ENCODE measurements at places on chromosomes 16 and 17. TPM values are rescaled to one million over a fixed set of nuclear protein-coding genes. Genes with fewer than 3 reads are reported as not detected.

DNA sequence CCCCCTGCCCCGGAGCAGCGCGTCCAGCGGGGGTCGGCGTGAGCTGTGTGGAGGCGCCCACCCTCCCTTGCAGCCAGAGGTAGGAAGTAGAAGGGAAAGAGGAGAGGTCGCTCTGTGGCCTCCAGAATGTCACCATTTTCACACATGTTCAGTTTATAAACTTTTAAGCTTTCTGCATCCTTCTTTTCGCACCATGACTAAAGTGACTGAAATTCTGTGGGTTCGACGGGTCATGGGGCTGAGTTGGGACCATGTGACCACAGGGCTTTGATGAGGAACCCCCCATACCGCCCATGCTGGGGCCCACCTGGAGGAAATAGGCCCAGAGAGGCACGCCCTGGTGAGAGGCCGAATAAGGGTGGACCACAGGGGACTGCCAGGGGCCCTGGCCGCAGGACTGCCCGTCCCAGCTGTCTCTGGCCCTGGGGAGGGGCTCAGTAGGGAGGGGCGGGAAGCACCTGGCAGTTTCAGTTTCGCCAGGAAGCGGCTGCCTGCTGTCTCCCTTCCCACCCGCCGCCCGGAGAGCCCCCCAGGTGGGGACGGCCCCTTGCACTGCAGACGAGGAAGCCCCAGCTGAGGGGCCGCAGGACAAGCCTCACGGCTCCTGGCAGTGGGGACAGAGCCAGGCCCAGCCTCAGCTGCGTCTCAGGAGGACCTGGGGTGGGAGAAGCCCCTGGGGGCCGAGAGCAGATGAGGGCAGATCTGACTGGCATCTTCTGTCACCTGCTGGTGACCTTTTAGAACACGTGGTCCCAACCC lies 9.0 kb downstream of the CBFA2T3 start:
- no peak for DNase-seq

DNA sequence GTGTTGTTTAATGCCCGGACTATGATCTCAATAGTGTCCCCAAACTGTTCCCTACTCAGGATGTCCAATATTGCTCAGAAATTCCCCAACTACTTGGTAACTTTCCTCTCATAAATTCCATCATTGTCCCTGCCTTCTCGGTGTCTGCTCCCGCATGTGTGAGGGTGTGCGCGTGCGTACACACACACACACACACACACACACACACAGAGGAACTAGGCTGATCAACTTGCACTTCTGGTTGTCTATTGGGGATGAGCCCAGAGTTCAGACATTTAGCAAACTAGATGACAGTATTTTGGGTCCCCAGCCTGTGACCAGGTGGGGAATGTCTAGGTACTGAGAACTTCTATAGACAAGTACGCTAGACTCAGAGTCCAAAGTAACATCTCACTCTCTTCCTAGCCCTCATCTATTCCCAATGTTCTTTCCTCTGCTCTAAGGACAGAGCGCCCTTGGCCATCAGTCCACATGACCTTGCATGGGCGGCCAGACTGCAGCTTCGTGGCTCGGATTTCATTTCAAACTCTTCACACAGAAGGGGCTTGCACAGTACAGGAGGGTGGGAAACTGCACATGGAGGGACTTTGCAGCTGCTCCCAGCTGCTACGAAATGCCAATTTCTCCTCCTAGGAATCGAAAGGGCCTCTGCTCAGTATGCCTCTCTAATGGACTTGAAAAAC lies 5.3 kb downstream of the HS3ST3A1 start:
- DNase-seq: no peak

GRCh38 chr17:32283745-32284201 lies 18.1 kb downstream of the RHBDL3 start:
- DNase-seq: no peak

Gene RNF43
- polyA plus RNA-seq: 36.9 TPM

Gene EFCAB13
- 7.5 TPM for polyA plus RNA-seq

DNA sequence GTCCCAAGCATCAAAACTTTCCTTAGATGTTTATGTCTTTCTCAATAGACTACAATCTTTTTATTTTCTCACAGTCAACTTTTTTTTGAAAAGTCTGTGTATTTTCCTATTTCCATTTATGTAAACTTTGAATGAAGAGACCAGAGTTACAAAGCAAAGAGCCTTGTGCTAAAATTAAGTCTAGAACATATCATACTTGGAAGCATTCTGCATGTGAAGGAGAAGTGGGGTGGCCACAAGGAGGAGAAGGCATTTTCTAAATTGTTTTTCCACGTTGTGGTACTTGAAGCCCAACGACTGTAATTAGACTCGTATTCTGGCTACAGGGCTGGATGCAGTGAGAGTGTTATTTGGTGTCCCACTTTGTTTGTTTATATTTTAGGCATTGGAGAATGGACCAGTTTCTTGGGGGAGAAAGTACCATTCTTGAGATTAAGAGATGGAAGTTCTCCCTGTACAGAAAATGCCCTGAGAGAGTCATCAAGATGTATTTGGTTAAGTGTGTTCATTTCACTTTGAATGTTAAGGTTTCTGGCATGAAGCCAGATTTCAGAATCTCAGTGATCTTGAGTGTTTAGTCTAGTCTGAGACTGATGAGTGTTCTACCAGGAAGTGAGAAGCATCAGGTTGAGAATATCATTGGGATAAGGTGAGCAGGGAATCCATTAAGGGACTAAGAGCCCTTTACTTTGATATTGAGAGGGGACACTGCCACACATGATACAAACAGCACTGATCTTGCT lies 71.6 kb downstream of the MAP2K6 start:
- no peak for DNase-seq

DNA sequence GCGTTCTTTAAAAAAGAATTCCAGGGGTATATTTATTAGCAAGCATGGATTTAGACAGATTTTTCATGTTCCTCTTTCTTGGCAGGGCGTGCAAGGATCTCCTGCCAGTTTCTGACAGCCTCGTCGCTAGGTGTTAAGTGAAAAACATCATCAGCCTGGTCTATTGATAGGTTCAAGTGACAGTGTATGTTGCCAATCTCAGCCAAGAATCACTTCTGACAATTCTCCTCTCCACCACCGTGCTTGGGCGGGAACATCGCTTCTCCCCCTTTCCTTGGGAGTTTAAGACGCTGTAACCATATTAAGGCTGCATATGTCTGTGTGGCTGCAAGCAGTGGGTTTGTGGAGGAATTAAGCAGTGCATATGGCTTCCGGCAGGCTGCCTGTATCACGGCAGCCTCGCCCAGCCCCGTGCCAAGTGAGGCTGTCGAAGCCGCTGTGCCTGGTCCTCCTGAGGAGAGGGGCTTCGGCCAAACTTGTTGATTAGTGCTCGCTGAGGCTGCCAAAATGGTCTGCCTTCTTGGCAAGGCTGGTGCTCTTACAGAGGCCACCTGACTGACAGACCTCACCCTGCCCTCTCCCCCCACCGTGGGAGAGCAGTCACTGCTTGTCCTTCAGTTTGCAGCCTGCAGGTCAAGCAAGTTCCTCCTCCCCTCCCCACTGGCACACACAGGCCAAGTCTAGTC lies 132.2 kb upstream of the MPHOSPH6 start:
- DNase-seq: no peak

DNA sequence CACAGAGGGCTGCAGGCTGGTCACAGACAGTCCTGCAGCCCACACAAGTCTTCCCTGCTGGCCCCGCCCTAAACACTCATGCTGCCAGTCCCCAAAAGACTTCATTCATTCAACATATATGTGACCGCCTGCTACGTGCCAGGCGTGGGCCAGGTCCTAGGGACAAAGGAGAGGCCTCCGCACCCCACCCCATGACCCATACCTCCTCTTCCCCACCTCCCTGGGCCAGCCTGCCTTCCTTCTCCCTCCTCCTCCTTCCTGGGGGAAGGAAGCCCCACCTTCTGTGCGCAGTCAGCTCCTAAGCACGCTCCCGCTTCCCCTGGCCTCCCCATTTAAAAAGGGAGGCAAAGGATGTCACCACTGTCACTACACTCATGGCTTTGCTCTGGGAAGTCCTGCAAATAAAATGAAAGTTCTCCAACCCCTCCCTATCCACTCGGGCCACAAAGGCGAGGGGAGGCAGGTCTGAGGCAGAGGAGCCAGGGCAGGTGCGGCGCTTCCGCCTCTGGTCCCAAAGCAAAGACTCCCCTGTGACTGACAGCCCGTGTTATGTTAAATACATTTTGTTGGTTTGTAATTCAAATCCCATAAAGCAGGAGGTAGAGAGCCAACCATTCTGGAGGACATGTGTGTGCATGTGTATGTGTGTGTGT lies 9.0 kb downstream of the DNAAF8 start:
- DNase-seq: peak; percentile 57

Gene KIF2B
- polyA plus RNA-seq: not detected

Gene HSPB9
- polyA plus RNA-seq: 0.31 TPM

GRCh38 chr16:30997725-30998711 lies 12.4 kb downstream of the STX1B start:
- DNase-seq: no peak

GRCh38 chr17:63434951-63435571 lies 11.0 kb downstream of the CYB561 start:
- peak; percentile 92 for DNase-seq

GRCh38 chr17:9522074-9522473 lies 53.5 kb downstream of the STX8 start:
- DNase-seq: peak; percentile 43

GRCh38 chr17:63701868-63702720 lies 2.2 kb upstream of the LIMD2 start:
- DNase-seq: no peak
